CD14-positive monocyte (primary cell): ENCODE measurements at places on chromosomes 1 and 21.

- no peak for DNase-seq
Observed at GRCh38 chr21:17673261-17674020, 60.7 kb upstream of the BTG3 start.

- DNase-seq, result no peak
Observed at GRCh38 chr1:22077728-22078127, 25.2 kb downstream of the CDC42 start.

DNA sequence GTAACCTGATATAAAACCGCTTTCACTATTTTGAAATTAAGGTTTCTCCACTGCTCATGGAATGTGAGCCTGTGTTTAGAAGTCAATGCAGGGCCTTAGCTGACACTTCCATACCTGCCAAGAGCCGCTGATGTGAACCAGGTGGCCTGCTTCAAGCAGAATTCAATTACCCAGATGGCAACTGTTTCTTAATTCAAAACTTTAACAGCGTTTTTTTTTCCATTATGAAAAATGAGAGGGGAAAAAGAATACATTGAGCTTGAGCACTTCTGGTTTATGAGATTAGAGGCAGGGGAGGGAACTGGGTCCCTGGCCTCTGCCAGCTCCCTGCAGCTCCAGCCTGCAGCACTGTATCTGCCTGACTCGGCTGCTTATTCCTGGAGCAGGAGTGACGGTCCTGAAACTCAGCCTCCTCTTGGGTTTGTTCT is 7.7 kb upstream of the ATP1A1 start:
- no peak for DNase-seq

- no peak for DNase-seq
Observed at GRCh38 chr1:20999525-21000244, 177.0 kb downstream of the EIF4G3 start.

DNA sequence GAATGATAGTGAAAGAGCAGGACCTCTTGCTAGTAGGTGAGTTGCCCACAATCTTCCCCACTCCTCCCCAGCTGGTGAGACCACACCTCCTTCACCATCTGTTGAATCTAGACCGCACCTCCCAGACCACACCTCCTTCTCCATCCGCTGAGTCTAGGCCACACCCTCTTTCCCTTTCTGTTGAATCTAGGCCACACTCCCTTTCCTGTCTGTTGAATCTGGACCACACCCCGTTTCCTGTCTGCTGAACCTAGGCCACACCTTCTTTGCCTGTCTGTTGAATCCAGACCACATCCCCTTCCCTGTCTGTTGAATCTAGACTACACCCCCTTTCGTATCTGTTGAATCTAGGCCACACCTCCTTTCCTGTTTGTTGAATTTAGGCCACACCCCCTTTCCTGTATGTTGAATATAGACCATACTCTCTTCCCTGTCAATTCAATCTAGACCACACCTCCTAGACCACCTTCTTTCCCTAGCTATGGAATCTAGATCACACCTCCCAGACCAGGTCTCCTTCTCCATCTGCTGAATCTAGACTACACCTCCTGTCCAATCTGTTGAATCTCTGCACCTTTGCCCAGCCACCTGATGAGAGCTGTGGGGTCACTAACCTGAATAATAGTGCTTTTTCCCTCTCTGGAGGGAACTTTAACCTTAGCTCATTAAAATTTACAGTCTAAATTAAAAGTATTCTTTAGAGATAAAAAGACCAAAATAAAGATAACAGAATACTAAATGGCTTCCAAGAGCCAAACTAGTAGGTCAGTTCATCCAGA is 116.3 kb downstream of the DAB1 start:
- no peak for DNase-seq

DNA sequence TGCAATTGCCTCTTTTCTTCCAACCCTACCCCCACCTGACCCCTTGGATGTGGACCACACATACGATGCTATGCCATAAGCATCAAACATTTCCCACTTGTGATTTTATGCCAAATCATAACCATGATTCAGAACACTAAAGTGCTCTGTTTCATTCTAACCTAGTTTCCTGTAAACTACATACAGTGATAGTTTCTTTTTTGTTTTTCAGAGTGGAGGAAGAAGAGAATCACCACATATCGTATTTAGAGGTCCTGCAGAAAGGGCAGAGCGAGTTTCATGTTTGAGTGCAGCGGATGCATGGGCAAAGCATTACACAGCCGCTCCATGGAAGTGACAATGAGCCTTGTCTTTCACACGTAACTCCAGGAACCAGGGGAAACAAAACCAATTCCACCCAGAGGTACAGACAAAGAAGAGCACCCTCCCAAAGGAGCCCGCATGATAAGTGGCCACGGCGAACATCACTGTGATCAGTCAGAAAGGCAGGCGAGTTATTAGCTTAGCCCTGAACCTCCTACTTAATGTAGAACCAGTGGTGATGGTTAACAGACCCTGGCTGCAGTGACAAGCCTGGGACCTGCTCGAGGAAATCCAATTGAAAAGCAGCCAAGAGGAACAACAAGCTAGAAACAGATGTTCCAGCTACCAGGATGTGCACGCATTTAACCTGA is 64.0 kb upstream of the ZNF281 start:
- DNase-seq, result no peak

DNA sequence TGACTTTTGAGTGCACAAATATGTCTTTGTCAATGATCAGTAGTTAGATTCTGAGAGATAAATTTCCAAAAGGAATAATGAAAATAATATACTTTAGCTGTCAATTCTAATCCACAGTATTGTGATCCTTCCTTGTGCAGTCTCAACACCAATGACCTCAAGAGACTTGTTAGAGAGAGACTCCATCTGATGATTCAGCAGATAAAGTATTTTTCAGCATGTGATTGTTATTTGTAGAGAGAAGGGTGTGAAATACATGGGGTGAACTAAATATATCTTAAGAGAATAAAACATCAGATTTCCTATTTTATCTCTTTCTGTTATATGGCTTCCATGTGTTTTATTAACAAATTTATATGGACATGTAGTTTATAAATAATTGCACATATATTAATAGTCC is 5.9 kb upstream of the ZNF124 start:
- DNase-seq, result no peak

DNA sequence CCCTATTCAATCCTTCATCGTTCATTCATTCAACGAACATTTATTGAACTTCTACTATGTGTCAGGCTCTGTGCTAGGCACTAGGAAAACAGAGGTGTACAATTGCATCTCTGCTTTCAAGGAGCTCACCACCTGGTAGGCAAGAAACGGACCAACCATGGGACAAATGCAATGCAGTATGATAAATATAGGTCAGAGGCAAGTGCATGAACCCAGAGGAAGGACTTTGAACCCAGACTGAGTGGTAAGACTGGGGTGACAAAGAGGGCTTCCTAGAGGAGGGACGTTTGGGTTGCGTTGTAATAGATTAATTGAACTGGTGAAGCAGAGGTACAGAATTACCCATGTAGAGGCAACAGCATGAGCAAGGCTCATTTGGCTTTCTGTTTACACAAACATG is 16.4 kb downstream of the CD2 start:
- no peak for DNase-seq
